NCI-H1105 treated with DMSO at 0.1 percent for 48 hours (cell line): ENCODE measurements at places on chromosomes 6 and 20.
A peak's percentile ranks its signal among the peaks of the same experiment; 100 is the strongest.

GRCh38 chr20:43383026-43383795, 74.5 kb upstream of the SRSF6 start:
- no peak for DNase-seq

DNA sequence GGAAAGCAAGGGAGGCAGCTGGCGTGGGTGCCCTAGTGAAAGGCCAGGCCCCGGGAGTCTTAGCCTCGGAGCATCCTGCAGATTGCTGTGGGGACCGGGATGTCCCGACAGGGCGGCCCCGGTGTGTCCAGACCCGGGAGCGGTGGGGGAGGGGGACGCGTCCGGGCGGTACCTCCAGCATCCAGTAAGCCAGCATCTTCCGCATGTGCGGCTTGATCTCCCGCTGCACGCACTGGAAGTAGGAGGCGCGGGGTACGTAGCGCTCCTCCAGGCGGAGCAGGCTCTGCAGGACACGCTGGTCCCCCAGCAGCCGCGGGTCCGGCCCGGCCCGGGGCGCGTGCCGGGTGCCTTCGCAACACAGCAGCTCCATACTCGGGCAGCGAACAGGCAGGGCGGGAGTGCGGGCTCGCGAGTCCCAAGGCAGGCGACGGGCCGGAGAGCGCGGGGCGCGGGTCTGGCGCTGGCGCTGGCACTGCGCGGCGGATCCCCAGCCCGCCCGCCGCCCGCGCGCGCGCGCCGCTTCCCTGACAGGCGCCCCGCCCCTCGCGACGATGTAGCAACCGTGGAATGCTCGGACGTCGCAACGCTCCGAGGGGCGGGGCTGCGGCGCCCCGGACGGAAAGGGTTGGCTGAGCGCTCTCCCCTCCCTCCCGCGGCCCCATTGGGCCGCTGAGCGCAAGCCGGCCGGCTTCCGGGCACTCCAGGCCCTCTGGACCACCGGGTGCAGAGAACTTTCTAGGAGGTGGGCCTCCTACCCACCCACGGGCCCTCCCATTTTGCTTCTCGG, at the start of gene CCND3:
Gene CCND3 (minus strand): TSS at position 529 of the 787 bp plus-strand sequence. CDS start 159 bp downstream, at position 370.
- peak; percentile 91 for DNase-seq

GRCh38 chr20:32567384-32568178, 17.6 kb downstream of the NOL4L start:
- DNase-seq, result no peak

DNA sequence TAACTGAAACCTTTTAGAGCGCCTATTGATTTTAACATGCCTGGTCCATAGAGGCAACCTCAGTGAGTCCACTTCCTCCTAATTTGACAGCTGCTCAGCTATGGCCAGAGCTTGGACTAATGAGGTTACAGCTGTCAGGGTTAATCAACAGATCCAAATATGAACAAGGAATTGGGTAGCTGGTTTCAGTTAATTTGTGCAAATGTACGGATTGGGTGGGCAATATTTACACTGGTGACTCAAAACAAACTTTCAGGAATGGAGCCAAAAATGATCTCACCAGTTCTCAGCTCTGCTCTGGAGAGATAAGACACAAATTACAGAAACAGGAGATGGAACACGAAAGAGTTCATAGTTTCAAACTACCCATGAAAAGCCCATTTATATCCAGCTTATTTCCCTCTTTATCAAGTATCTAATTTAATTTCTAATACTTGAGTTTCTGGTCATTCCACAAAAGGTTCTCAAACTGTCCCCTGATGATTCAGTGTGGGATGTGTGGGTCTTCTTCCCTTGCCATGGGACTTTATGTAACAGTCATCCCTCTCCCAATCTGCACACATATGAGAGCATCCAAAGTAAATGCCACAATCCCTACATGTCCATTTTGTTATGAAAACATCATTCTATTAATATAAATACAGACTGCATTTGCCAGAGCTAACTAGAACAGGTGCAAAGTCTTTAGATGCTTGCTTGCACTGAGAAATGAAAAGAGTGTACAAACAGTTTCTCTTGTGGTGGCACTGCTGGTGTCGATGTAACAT, 149.9 kb downstream of the RPS12 start:
- DNase-seq, result peak; percentile 45

GRCh38 chr20:21512634-21513180, 1.2 kb downstream of the NKX2-2 start:
- DNase-seq, result no peak

- no peak for DNase-seq
Measured at GRCh38 chr20:15794409-15794808, 778.8 kb downstream of the KIF16B start.

DNA sequence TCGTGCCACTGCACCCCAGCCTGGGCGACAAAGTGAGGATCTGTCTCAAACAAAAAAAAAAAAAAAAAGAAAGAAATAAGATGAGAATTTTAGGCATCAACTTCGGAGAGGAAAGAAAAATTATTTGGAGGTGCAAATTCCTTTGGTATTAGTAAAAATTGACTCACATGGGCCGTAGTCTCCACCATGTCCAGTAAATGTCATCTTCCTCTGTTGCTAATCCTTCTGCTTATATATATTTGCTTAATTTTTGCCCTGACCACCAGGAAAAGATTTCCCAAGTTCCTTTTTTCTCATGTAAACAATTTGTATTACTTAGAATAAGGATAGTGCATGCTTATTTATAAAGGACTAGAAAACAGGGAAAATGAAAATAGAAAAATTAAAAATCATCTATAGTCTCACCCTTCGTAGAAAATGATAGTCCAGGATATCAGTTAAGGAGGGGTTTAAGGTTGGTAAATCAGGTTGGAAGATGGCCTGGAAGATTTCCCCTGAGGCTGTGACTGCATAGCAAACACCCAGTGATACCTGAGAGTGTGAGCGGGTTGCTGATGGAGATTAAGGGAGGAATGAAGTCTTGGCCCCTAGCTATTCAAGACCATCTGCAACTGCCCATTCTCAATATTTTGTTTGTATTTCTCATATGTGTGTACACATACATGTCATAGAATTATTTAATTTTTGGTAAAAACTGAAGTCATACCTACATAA, 240.8 kb downstream of the ZNF217 start:
- DNase-seq, result no peak

GRCh38 chr20:48266571-48266970, 481.3 kb upstream of the SULF2 start:
- no peak for DNase-seq

GRCh38 chr6:47700053-47700452, 1.7 kb downstream of the ADGRF4 start:
- DNase-seq, result no peak

- DNase-seq, result no peak
Measured at GRCh38 chr6:110590821-110591351, 114.5 kb upstream of the SLC22A16 start.
